Tibial nerve (tissue), 4 donors: ENCODE measurements at places on chromosomes 2 and 18.

GRCh38 chr2:125870264-125870663, 785.7 kb upstream of the GYPC start:
- no peaks in the 10 kb centered on the region for H3K4me1 ChIP-seq
- H3K36me3 ChIP-seq, result no peaks in the 10 kb centered on the region
- H3K4me3 ChIP-seq, result no peak overlapping the region
- no peak overlapping the region for H3K27ac ChIP-seq
- H3K27me3 ChIP-seq, result no peaks in the 10 kb centered on the region
- no peak for DNase-seq

DNA sequence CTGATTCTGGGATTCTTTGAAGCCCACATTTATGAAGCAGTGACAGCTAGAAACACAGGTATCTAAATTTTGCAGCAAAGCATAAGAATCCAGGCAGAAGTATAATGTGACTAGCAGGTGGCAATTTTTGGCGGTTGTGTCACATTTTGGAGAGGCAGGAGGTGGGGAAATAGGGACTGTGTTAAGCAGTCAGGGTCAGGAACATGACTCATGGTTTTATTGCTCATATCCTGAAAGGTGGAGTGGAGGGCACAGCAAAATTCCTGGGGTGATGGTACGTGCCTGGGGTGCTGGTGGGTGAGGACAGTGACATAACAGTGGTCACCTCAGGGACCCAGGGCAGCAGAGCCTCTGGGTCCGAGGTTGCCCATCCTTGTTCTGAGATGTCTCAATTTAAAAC, 63.5 kb upstream of the TTN start:
- H3K4me1 ChIP-seq, result no peaks in the 10 kb centered on the region
- no peak overlapping the region for H3K27ac ChIP-seq
- H3K27me3 ChIP-seq, result no peaks in the 10 kb centered on the region
- no peak for DNase-seq
- H3K4me3 ChIP-seq, result no peak overlapping the region
- H3K36me3 ChIP-seq, result no peaks in the 10 kb centered on the region

DNA sequence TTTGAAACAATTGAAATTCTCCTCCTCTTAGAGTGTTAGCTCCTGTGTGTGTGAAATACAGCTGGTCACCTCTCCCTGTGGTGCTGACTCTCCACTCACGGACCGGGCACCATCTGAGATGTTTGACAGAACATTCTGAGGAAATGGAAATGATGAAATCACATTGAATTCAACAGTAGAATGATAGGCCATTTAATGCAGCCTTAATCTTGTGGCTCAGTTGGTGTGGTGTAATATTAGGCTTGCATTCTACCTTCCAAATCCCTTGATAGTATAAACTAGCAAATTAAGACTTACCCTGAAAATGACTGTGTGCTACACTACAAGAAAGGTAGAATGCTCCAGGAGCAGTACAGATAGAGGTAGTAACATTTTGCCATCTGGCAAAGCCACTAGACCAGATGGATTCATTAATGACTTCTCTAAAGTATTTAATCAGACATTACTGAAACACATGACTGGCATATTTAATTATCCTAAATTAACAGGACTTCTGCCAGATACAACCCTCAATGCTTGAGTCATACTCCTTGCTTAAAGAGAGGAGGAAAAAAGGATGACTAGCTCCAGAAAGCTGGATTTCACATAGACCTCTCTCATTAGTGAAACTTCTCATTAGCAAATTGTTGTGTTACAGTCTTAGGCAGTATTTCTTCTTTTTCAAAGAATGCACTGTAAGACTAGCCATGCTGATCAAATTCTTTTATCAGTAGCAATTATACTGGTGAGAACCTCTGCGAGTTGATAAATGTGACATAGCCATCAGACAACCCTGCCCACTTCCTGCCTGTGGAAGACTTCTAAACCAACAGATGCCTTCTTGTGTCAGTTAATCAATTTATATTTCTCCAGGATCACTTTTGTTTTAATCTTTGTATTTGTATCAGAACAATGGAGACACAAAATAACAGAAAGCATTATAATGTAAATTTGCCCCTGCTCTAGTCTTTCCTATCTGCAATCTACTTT, 80.6 kb downstream of the EML6 start:
- DNase-seq, result no peak
- no peak overlapping the region for H3K27ac ChIP-seq
- H3K4me1 ChIP-seq, result no peaks in the 10 kb centered on the region
- no peak overlapping the region for H3K4me3 ChIP-seq
- H3K36me3 ChIP-seq, result no peaks in the 10 kb centered on the region
- no peaks in the 10 kb centered on the region for H3K27me3 ChIP-seq

- DNase-seq, result no peak
- H3K36me3 ChIP-seq, result peaks cover 23% of the 10 kb centered on the region
- H3K4me1 ChIP-seq, result peaks cover 32% of the 10 kb centered on the region
- H3K27me3 ChIP-seq, result no peaks in the 10 kb centered on the region
- no peak overlapping the region for H3K4me3 ChIP-seq
Observed at GRCh38 chr2:127641846-127642507, 4.0 kb upstream of the GPR17 start.

GRCh38 chr18:68564961-68565360, 149.9 kb downstream of the TMX3 start:
- DNase-seq, result no peak
- H3K27me3 ChIP-seq, result no peaks in the 10 kb centered on the region
- no peak overlapping the region for H3K4me3 ChIP-seq
- no peaks in the 10 kb centered on the region for H3K4me1 ChIP-seq
- H3K36me3 ChIP-seq, result no peaks in the 10 kb centered on the region

DNA sequence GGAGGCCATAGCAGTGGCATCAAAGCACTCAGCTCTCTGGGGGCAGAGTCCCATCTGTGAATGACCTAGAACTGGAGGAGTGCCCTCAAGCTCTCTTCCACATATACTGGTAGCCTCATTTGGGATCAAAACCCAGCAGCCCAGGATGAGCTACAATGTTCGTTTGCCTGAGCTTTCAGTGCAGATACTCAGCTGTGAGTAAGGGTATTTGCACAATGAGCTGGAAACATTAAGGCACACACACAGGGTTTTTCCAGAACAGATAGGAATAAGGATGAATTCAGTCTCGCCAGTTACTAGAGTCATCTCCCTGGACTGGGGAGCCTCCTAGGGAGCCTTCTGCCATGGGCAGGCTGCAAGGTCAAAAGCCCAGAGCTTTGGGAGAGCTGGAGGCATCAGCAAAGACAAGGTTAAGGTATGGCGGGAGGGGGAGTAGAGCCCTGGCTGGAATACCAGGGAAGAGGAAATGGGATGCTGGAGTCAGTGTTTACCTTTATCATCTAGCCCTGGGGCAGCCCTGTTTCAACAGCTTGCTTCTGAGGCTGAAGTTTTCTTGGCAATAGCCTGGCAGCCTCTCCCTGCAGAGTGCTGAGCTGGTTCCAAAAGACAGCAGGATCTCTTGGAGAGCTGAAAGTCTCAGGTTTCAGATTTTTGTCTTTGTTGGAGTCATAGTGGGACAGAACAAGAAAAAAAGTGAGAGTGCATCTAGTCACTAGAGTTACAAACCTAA, 187.7 kb downstream of the LOXHD1 start:
- no peak overlapping the region for H3K27ac ChIP-seq
- no peaks in the 10 kb centered on the region for H3K27me3 ChIP-seq
- H3K4me1 ChIP-seq, result no peaks in the 10 kb centered on the region
- H3K36me3 ChIP-seq, result no peaks in the 10 kb centered on the region
- no peak overlapping the region for H3K4me3 ChIP-seq
- DNase-seq, result no peak

GRCh38 chr2:173417341-173417740, 62.7 kb downstream of the CDCA7 start:
- H3K27ac ChIP-seq, result no peak overlapping the region
- no peak for DNase-seq
- no peaks in the 10 kb centered on the region for H3K4me1 ChIP-seq
- H3K27me3 ChIP-seq, result no peaks in the 10 kb centered on the region
- no peaks in the 10 kb centered on the region for H3K36me3 ChIP-seq
- no peak overlapping the region for H3K4me3 ChIP-seq

GRCh38 chr2:6024784-6025183, 332.6 kb downstream of the SOX11 start:
- no peak for DNase-seq
- no peaks in the 10 kb centered on the region for H3K4me1 ChIP-seq
- H3K36me3 ChIP-seq, result no peaks in the 10 kb centered on the region
- no peak overlapping the region for H3K4me3 ChIP-seq

GRCh38 chr2:216918088-216918680, 58.3 kb upstream of the TNP1 start:
- no peaks in the 10 kb centered on the region for H3K27me3 ChIP-seq
- no peaks in the 10 kb centered on the region for H3K4me1 ChIP-seq
- no peak overlapping the region for H3K27ac ChIP-seq

DNA sequence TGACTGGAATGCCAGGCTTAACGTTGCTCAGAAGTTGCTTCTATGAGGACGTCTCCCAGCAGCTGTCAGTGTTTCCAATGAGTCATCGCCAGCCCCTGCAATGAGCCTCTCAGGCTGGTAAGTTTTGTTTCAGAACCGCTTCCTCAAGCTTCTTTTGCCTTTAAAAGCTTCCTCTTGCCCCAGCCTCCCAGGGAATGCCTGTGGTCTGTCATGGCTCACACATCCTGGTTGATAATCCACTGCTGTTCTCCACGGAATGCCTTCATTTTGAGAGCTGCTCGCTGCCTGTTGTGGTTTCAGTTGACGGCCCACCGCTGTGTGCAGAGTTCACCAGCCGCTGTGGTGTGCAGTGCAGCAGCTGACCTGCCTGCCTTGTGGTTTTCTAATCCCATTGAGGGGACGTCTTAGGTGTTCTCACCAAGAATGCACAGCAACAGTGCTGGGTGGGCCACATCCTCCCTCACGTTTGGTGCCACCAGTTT, 96.4 kb downstream of the RTP5 start:
- H3K27ac ChIP-seq, result peak overlapping the region; percentile 51
- peak overlapping the region; percentile 14 for H3K4me3 ChIP-seq
- H3K27me3 ChIP-seq, result no peaks in the 10 kb centered on the region
- no peaks in the 10 kb centered on the region for H3K36me3 ChIP-seq
- no peaks in the 10 kb centered on the region for H3K4me1 ChIP-seq
- no peak for DNase-seq

DNA sequence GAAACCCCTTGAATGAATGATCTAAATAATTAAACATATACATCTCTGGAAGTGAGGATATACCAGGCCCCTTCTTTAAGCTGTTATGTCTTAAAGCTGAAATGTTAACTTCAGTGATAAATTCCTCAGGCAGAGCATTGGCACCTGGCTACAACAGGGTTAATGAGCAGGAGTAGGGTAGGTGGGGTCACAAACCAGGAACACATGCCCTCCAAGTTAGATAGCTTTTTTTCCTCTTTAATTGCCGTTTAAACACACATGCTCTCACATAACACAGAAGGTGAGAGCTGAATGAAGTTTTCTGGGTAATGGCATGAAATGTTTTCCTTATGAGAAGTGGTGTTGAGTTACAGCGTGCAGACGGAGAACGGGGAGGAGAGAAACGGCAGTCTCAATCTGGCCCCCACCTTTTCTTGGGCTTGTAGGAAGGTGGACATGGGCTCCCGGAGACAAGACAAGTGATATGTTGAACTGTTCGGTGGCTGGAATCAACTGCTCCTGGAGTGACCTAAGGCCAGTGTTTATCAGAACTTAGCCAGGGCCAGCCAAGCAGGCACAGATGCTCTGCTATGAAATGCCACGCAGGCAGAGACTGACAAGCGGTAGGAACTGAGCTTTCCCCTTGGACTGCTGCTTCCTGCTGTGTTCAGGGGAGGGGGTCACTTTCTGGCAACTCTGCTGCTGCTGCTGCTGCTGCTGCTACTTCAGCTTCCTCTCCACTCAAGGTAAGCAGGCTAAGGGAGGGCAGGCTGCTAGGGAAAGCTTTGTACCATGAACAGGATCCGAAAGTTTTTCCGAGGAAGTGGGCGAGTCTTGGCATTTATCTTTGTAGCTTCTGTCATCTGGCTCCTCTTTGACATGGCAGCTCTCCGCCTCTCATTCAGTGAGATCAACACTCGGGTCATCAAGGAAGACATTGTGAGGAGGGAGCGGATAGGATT, at the start of gene GALNT5:
Gene GALNT5 (plus strand): TSS at position 394 of the 941 bp plus-strand sequence. CDS start 378 bp downstream, at position 772.
- no peaks in the 10 kb centered on the region for H3K27me3 ChIP-seq
- no peak for DNase-seq

DNA sequence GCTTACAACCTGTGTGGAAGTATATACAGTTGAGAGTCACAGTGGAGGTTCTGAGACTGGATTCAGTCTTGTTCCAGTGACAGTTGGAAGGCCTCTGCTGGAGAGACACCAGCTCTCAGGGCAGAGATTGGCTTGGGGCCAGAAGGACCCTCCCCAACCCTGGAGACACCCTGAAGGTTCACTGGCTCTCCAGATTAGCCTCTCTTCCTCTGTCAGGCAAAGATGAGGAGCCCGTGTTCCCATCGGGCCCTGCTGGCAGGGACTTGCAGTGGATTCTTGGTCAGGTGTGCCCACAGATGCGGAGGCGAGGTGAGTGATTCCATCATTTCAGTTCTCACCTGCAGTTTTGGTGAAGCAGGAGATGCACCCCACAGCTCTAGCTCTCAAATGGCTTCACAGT, 78.6 kb downstream of the FAM210A start:
- H3K27me3 ChIP-seq, result no peaks in the 10 kb centered on the region
- H3K27ac ChIP-seq, result no peak overlapping the region
- no peaks in the 10 kb centered on the region for H3K36me3 ChIP-seq

DNA sequence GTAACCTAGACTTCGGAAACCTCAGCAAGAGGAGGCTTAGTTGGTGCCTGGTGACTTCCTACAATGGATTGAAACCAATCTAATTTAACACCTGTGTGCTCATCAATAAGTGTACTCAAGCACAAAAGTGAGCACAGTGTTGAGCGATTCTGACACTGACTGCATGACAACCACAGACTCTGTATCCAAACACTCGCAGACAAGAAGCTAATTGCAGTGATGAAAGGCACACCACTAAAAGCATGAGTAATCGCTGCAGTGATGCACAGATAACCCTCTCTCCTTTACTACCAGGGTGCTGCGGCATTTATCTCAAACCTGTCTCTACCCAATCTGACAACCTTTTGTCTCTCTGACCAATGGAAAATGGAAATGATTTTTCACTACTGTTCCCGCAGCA, 168.1 kb downstream of the AFF3 start:
- H3K4me3 ChIP-seq, result no peak overlapping the region
- H3K4me1 ChIP-seq, result no peaks in the 10 kb centered on the region
- H3K36me3 ChIP-seq, result no peaks in the 10 kb centered on the region
- no peak overlapping the region for H3K27ac ChIP-seq
- no peak for DNase-seq

DNA sequence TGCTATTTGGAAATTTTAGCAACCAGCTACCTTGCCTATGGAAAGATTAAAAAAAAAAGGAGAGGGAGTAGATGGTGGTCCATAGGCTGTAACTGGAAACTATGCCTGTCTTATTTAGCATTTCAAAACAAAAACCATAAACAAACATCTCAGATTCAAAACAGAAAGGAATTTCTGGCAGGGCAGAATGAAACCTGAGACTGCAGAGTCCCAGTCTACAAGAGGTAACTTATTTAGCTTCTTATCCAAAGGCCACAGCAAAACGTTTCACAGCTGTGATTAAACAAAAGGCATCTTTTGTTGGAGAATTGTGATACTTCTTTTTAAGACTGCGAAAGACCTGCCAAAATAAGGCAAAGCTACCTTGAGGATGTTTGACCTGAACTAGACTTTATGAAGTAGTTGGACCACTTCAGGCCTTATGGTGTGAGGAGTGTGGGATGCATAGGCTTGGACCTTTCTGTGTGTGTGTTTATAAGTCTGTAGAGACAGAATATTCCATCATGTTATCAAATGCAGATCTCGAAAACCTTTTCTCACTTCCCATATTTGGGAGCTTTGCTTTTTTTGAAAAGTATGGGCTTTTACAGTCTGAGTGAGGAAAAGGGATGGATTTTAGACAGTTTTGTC, 11.0 kb downstream of the CRIM1 start:
- no peak overlapping the region for H3K27ac ChIP-seq
- H3K4me3 ChIP-seq, result no peak overlapping the region
- H3K27me3 ChIP-seq, result no peaks in the 10 kb centered on the region
- H3K36me3 ChIP-seq, result no peaks in the 10 kb centered on the region
- no peaks in the 10 kb centered on the region for H3K4me1 ChIP-seq
